ENCODE measurements at places on chromosomes 12 and 14. TPM values are rescaled to one million over a fixed set of nuclear protein-coding genes. Genes with fewer than 3 reads are reported as not detected.

DNA sequence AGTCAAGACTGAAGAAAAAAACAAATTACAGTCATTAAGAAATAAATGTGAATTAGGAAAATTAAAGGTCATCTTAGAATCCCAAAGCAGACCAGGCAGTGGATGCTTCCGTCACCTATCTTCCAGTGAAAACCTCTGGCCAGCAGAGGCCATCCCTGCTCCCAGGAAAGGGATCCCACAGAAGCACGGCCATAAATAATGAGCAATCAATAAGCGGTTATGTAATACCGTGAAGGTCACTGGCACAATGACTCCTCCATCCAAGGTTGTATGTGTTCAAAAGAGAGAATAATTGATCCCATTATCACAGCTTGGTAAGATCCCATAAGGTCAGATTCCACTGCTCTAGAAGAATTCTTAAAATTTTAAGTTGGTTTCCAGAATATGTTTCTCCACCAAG lies 85.7 kb downstream of the PPP2R5E start:
- no peak for DNase-seq

DNA sequence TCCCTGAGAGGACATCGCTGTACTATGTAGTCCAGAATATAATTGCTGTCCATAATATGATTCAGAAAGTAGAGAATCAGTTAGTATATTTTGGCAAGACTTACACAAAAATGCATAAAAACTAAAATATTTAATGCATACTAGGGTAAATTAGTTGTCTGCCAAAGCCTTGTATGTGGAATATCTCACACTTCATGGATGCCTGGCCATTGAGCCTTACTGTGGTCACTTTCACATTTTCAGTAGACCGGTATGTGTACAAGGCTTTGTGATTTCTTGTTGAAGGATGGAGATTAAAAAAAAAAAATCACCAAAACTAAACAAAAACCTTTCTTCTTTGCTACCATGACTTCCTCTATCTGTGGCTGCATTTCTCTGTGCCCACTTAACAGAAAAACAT lies 197.3 kb upstream of the DDHD1 start:
- DNase-seq, result no peak

- no peak for DNase-seq
Observed at GRCh38 chr14:105102361-105102870, 37.2 kb upstream of the GPR132 start.

GRCh38 chr12:56488041-56488955 lies at the start of gene GLS2:
TSS of gene GLS2 (minus strand) at chr12:56488161. CDS start at chr12:56488118, 43 bp downstream.
- DNase-seq, result peak; percentile 85

DNA sequence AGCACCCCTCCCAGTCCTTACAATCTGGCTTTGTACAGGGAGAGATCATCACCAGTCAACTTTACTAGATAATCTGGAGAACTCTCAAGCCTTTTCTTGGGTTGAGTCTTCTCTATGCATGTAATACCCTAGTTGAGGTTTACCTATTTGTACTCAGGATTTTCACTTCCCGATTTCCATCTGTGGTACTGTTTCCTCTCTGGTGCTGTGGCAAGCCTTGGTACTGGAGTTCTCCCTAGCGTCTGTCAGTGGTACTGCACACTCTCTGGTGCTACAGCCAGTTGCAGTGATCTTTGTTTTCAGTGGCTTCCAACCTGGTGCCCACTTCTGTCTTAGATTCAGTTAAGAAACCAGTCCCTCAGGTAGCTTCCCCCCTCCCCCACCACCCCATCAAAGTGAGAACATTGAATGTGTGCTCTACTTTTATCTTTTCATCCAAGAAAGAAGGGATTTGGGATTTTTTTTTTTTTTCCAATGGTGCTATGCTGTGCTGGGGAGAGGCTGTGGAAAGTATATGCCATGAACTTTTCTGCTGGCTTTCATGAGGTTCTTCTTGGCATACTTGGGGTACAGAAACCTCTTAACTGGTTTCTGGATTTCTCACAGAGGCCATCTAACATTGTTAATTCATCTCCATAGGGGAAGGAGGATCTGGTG lies 69.4 kb upstream of the EVL start:
- DNase-seq, result peak; percentile 54

Gene DDN
- 0.43 TPM for polyA plus RNA-seq

Gene TEX52
- polyA plus RNA-seq, result 2.8 TPM

Gene TRPV4
- polyA plus RNA-seq, result 0.76 TPM

- no peak for DNase-seq
Observed at GRCh38 chr14:101004176-101004575, 100.7 kb upstream of the RTL1 start.

GRCh38 chr12:93358821-93359220 lies 18.9 kb upstream of the NUDT4 start:
- DNase-seq, result no peak

- DNase-seq, result no peak
Observed at GRCh38 chr12:105418229-105418628, 87.7 kb downstream of the C12orf75 start.

- no peak for DNase-seq
Observed at GRCh38 chr12:73445658-73446324, 1091.8 kb upstream of the ATXN7L3B start.

- no peak for DNase-seq
Observed at GRCh38 chr14:56219666-56220413, 101.6 kb downstream of the PELI2 start.

- no peak for DNase-seq
Observed at GRCh38 chr12:19550626-19551025, 111.3 kb downstream of the AEBP2 start.

DNA sequence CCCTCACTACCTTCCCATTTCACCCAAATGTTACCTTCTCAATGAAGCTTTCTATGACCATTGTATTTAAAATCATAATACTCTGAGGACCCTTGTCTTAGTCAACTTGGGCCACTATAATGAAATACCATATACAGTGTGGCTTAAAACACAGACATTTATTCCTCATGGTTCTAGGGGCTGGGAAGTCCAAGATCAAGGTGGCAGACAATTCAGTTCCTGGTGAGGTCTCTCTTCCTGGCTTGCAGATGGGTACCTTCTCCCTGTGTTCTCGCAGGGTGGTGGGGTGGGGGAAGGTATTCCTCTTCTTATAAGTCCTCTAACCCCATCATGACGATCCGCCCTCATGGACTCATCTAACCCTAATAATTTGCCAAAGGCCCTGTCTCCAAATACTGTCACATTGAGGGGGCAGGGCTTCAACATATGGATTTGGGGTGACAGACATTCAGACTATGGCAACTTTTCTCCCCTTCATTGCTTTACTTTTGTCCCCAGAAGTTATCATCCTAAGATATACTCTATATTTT lies 163.7 kb upstream of the PWP1 start:
- no peak for DNase-seq

DNA sequence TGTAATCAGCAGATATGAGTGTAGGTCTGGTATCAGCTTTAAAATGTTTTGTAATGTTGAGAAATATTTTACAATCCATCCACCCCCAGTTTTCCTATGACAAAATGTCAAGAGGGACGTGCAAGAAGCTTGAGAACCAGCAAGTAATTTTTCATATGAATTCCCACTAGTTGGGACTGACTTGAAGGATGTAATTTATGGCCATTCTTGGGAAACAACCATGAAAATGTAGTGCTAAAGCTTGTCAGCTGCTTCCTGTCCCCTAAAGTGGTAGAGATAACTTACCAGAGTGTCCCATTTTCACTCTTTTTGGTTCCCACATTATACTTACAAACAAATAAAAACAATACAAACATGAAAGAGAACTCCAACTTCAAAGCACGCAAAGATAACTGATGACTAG lies 63.9 kb downstream of the RERG start:
- peak; percentile 25 for DNase-seq

DNA sequence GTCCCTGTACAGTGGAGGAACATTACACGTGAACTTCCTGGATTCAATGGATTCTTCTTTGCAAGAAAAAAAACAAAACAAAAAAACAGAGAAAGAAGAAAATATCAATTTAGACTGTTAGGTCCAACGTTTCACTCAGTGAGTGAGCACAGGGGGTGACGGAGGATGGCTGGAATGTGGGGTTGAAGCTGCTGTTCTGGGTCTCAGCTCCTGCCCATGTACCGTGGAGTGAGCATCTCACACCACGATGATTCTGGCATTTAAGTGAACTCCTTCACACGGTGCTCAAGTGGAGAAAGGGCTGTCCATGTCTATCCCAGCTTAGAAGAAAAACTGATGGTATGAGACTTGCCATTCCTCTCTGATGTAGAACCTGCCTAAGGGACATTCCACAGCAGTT lies 23.2 kb downstream of the CCND2 start:
- no peak for DNase-seq

- DNase-seq, result no peak
Observed at GRCh38 chr12:8813572-8814357, 8.7 kb upstream of the A2ML1 start.

Gene GZMB
- polyA plus RNA-seq, result 1.3 TPM

DNA sequence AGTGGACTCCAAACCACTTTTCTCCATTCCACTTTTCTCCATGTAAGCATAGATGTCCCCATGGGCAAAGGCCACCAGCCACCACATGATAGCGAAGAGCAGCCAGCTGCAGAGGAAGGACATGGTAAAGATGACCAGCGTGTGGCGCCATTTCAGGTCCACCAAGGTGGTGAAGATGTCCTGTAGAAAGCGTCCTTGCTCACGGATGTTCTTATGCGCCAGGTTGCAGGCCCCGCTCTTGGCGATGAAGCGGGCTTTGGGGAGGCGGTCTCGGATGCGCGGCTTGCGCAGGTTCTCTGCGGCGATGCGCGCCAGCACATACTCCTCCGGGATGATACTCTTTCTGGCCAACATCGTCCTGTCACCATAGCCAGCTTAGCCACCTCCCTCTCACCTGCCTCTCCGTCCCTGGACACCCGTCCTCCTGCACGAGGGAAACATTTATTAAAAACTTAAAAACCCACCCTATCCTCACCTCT lies 1.2 kb downstream of the KCNJ8 start:
- peak; percentile 58 for DNase-seq

- no peak for DNase-seq
Observed at GRCh38 chr12:123389560-123390351, 5.8 kb downstream of the KMT5A start.

DNA sequence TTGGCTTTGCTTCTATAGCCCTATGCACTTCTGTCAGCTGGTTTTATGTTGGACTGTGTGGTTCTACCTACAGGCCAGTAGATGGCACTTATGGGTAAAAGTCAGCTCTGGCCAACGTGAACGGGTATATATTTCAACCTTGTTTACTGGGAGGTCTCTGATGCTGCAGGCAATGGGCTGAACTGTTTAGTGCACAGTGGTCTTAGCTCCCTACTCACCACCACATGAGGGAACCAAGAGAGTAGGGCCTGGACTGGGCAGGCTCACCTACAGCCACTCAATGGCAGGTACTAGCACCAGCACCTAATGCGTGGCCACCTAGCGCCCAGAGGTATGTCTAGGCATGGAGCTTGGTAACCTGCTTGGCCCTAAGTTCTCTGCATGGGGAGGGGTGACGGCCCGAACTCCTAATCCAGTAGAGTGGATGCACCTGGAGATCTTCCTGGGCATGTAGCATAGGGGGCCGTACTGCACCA lies 481.8 kb downstream of the TMEM117 start:
- peak; percentile 12 for DNase-seq

- DNase-seq, result peak; percentile 70
Observed at GRCh38 chr12:52221912-52222457, 11.1 kb upstream of the KRT7 start.

Gene EVL
- polyA plus RNA-seq, result 119 TPM

GRCh38 chr14:80271389-80271788 lies 60.1 kb upstream of the DIO2 start:
- no peak for DNase-seq

GRCh38 chr14:101237252-101237616 lies 324.1 kb upstream of the DIO3 start:
- DNase-seq, result no peak

Gene TAS2R20
- polyA plus RNA-seq, result 2.5 TPM

DNA sequence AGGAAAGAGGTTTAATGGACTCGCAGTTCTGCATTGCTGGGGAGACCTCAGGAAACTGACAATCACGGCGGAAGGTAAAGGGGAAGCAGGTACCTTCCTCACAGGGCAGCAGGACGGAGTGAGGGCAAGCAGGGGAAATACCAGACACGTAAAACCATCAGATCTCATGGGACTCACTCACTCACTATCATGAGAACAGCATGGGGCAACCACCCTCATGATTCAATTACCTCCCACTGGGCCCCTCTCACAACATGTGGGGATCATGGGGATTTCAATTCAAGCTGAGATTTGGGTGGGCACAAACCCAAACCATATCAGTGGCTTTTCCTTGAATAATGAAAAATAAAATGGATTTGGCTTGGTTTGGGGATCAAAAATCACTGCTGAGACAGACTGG lies 380.5 kb downstream of the VRK1 start:
- DNase-seq, result no peak

Gene TMX1
- 35.8 TPM for polyA plus RNA-seq

DNA sequence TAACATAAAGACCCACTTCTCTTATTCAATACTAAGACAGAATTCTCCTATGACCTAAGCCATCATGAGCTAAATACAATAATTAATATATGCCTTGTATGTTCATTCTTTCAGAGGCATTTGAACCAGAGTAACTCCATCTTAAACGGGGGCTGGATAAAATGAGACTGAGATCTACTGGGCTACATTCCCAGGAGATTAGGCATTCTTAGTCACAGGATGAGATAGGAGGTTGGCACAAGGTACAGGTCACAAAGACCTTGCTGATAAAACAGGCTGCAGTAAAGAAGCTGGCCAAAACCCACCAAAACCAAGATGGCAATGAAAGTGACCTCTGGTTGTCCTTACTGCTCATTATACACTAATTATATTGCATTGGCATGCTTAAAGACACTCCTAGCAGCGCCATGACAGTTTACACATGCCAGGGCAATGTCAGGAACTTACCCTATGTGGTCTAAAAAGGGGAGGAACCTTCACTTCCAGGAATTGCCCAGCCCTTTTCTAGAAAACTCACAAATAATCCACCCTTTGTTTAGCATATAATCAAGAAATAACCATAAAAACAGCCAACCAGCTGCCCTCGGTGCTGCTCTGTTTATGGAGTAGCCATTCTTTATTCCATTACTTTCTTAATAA lies 260.7 kb downstream of the SSPN start:
- DNase-seq, result no peak

DNA sequence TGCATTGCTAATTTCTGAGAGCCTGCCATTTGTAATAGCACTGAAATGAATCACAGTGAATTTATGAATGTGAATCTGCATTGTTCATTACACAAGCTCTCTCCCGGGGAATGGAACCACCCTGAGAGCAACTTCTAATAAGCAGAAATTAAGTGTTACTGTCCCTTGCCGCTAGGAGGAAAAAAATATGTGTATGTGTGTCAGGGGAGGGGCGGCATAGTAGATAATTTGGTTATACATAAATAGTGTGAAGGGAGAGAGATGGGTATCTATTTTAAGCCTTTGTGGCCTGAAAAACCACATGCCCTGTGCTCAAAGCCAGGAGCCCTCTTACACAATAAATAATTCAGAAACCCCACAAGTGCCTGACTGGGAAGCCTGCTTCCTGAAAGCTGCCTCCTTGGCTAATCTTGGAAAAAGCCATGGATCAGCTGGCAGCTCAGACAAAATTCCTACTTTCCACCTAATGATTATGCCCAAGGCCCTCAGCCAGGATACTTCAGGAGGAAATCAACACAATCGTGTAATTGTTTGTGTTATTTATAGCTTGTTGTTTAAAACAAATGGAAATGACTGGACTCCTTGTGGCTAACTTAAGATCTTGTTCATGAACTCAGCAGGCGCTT lies 366.2 kb upstream of the KITLG start:
- DNase-seq, result no peak
